ENCODE measurements at places on chromosomes 3 and 15. TPM values are rescaled to one million over a fixed set of nuclear protein-coding genes. Genes with fewer than 3 reads are reported as not detected.

- no peak for DNase-seq
These were observed 233.2 kb upstream of the TPM1 start for GRCh38 chr15:62809115-62809967.

- peak; percentile 64 for DNase-seq
These were observed at the start of the genes DUOX1 and DUOXA1 for GRCh38 chr15:45129651-45130129. TSS of gene DUOX1 (plus strand) at chr15:45129994. CDS start at chr15:45131967, 1,973 bp downstream. TSS of gene DUOXA1 (minus strand) at chr15:45129879. CDS start at chr15:45123014, 6,865 bp downstream.

DNA sequence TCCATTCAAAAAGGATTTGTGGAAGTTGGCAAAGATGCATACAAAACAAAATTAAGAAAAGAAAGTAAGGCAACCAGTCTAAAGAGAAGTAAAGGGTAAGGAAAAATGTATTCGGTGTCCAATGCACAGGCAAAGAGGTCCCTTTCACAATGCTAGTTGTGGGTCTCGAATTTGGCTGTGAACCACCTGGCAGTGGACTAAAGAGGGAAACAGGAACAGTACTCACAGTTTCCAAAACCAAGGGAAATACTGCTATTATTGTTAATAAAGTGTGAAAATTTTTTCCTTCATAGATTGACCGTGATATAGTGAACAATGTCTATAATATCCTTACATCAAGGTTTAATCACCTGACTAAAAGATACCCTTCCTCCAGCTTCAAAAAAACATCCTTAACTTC is 57.9 kb downstream of the TNIK start:
- no peak for DNase-seq

- DNase-seq = no peak
These were observed 81.7 kb downstream of the TAMM41 start for GRCh38 chr3:11764931-11765363.

DNA sequence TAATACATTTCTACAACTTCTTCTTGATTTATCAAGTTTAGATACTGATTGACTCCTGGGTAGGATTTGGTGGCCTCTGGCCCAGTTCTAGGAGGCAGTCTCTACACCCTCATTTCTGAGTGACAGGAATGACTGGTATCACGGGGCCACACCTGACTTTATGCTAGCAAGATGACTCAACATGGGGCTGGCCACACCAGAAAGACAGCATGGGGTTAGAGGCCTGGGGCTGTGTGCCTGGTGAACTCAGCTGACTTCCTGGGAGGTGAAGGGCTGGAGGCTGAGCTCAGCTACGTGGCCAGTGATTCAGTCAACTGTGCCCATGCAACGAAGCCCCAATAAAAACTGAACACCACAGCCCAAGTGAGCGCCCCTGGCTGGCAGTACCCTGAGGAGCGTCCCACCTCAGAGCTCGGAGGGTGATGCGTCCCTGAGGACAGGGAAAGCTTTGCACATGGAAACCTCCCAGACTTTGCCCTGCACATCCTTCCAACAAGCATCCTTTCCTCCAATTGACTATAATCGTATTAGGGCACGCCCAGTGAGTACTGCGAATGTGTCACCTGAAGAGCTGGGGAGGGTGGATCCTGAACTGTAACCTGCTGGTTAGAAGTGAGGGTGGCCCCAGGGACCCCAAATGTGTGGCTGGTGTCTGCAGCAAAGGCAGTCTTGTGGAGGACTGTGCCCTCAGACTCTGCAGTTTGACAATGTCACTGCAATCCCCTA is 57.2 kb downstream of the NIPA2 start:
- DNase-seq = no peak

GRCh38 chr15:44882499-44882968 is 74.0 kb upstream of the TERB2 start:
- DNase-seq = no peak

Gene PRKCD
- total RNA-seq = 31.5 TPM

Gene EPHA3
- total RNA-seq = 5.6 TPM

Gene TMEM212
- not detected for total RNA-seq

GRCh38 chr15:77192451-77192850 is 121.5 kb upstream of the TSPAN3 start:
- DNase-seq = no peak

All from left cardiac atrium (tissue), 4 donors.